Endothelial cell (in vitro differentiated cells): ENCODE measurements at places on chromosomes 11 and 22.

DNA sequence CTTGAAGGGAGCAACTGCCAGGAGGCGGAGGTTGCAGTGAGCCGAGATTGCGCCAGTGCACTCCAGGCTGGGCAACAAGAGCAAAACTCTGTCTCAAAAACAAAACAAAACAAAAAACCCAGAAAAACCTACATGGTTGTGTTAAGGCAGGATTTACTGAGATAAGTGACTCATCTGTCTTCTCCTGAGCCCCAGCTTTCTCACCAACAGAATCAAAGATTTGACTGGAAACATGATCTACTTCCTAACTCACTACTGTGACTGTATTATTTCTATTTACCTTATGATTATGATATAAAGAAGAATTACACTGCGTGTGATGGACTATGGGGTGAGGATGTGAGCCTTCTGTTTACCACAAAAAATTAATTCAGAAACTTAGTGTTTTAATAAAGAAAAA is 21.8 kb downstream of the FAM118B start:
- no peak for DNase-seq

DNA sequence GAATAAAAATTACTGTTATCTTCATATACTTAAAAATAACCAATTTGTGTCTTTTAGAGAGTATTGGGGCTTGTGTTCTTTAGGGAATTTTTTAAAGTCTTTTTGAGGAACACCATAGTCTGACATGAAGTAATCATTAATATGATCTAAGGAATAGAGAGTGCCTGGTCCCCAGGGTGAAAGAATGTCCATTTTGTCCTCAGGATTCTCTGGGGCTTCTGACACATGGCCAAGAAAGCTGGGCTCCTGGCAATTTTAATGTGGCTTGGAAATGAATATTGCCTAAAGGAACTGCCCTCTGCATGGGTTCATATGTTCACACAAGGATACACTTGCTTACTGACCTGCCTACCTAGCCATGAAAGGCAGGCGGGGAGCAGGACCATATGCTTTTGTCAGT is 33.7 kb downstream of the NF2 start:
- DNase-seq, result no peak

DNA sequence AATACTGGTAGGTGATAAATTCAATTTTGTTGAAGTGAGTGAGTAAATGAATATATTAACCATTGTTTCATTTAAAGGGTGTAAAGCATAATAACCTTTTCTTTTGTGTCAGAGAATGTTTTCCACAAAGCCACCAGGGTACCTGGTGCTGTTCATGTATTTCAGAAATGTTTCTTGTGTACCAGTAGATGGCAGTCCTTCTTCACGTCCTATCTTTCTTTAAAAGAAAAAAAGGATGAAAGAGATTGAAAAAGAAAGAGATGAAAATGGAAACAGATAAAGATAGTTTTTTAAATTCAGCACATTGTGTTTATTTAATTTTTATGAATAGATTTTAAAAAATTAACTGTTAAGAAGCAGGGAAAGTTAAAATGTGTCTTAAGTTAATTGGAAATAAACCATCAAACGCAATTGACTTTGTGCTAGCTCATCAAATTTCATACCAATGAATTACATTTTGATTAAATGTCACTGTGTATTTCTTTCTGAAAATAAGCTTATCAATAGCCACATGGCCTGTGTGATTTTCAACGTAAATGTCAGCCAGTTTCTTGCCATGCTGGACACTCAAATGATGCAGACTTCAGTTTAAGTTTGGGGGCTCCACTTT is 65.5 kb upstream of the CHORDC1 start:
- no peak for DNase-seq

DNA sequence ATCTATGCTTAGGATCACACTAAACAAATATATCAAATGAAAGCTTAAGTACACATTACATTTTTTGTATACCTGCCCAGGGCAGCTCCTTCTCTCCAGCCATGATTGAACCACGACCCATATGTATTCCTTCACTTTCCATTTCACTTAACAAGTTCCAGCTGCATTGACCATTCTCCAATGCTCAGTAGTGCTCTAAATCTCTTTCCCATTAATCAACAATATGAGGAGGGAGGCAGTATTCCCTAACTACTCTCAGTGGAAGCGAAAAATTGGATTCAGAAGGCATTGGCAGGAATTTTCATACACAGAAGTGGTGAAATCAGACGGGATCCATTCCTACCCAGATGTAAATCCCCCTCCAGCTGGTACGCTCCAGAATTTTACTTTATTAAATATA is 372.0 kb upstream of the LUZP2 start:
- no peak for DNase-seq

GRCh38 chr11:72730243-72730642 is 22.0 kb downstream of the ARAP1 start:
- no peak for DNase-seq

DNA sequence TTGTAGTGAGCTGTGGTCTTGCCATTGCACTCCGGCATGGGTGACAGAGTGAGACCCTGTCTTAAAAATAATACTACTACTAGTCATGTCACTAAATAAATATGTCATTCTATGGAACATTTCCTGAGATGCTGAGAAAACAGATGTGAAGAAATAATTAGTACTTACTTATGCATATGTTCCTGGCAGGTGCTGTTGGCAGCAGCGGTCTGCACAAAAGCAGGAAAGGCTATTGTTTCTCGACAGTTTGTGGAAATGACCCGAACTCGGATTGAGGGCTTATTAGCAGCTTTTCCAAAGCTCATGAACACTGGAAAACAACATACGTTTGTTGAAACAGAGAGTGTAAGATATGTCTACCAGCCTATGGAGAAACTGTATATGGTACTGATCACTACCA is 8.8 kb downstream of the ARCN1 start:
- peak; percentile 23 for DNase-seq

GRCh38 chr11:64361659-64362058 is 2.7 kb downstream of the RPS6KA4 start:
- no peak for DNase-seq

GRCh38 chr22:35917651-35918050 is 111.0 kb downstream of the RBFOX2 start:
- no peak for DNase-seq

DNA sequence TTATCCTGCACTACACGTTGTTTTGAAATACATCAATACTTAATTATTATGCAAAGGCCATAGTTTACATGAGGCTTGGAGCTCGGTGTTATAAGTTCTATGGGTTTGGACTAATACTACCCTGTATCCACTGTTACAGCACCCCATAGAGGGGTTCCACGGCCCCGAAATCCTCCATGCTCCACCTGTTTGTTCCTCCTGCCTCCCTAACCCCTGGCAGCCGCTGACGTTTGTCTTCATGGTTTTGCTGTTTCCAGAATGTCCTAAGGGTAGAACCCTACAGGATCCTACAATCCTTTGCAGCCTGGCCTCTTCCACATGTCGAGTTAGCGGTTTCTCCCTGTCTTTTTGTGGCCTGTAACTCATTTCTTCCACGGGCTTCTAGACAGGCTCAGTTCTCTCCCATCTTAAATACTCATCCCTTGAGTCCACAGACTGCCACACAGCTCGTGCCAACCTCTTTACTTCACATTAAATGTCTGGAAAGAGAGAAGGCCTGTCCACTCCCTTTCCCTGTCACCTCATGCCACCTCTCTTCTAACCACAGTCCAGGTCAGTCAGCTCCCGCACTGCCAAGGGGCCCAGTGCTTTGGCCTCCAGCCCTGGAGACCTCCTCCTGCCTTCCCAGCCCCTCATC is 42.4 kb upstream of the TH start:
- DNase-seq, result no peak

GRCh38 chr22:37996515-37997246 is 12.3 kb upstream of the SOX10 start:
- DNase-seq, result no peak
